ENCODE measurements at places on chromosomes 5 and 9. TPM values are rescaled to one million over a fixed set of nuclear protein-coding genes. Genes with fewer than 3 reads are reported as not detected.

GAS1 gene
- total RNA-seq = 190 TPM

CCNI2 gene
- total RNA-seq = not detected

KCNV2 gene
- total RNA-seq = not detected

HINT1 gene
- total RNA-seq = 287 TPM

FOXD4 gene
- total RNA-seq = 0.19 TPM

Measured in myocyte (in vitro differentiated cells).